ENCODE measurements at places on chromosomes 2 and 18.

- DNase-seq = no peak
Measured at GRCh38 chr2:23776021-23776420, 150.9 kb downstream of the ATAD2B start.

DNA sequence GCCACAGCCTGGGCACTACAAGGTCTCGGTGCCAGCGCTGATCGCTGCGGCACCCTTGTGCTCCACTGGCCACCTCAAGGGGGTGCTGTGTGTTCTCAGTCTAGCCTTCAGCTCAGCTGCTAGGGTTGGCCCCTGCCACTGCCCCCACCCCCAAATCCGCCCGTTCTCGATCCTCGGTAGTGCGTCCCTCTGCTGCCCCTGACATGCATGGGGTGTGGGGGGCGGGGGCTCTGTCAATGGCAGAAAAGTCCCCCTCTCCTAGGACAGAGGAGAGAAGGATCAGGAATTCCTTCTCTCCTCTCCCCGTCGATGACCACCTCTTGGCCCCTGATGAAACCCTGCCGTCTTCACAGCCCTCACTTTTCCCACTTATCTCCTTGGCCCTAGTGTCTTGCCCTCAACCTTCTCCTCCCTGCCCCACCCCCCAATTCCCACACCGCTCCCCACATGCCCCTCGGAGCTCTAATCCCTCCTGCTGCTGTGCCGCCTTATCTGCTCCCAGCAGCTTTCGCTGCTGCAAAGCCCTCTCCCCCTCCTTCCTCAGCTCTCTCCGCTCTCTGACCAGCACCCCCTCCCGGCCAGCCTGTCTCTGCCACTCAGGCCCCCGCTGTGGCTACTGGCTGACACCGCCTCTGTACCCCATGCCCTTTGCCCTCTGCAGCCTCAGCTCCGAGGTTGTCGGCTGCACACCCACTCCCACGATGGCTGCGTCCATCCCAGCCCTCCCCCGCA is 4.3 kb upstream of the ASIC4 start:
- DNase-seq = peak; percentile 30

DNA sequence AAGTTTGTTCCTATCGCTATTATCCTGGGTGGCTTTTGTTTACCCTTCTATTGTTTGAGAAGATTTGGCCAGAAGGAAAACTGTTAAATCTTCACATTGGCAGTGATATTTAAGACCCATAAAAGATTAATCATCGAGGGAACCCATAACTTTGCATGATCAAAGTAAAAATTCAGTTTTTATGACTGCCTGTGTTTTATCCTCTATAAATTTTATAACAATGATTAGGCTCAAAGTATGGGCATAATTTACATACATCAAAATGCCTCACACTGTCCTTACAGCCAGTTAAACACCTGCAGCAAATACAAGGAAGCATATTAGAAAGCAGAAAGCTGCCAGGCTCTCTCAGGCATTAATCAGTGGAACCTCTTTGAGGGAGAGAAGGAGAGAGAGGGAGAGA is 289.1 kb downstream of the ICOS start:
- no peak for DNase-seq

GRCh38 chr2:56109994-56110393 is 73.8 kb upstream of the CCDC85A start:
- DNase-seq = no peak

DNA sequence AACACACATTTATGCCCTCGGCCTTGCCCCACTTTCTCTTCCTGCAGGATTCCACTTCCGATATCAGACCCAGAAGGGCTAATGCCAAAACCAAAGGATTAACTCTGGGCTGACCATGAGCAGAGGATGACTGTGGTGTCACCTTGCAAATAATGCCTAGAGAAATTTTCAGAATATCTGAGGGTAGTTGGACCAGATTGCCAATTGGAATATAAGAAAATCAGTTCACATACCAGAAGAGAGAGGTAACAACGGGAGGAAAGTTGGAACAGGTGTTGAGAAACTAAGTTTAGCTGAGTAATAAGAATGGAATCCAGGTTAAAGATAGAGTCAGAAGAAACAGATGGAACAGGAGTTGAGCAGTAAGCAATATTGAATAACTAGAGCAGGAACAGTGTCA is 232.7 kb upstream of the UBE2E3 start:
- no peak for DNase-seq

DNA sequence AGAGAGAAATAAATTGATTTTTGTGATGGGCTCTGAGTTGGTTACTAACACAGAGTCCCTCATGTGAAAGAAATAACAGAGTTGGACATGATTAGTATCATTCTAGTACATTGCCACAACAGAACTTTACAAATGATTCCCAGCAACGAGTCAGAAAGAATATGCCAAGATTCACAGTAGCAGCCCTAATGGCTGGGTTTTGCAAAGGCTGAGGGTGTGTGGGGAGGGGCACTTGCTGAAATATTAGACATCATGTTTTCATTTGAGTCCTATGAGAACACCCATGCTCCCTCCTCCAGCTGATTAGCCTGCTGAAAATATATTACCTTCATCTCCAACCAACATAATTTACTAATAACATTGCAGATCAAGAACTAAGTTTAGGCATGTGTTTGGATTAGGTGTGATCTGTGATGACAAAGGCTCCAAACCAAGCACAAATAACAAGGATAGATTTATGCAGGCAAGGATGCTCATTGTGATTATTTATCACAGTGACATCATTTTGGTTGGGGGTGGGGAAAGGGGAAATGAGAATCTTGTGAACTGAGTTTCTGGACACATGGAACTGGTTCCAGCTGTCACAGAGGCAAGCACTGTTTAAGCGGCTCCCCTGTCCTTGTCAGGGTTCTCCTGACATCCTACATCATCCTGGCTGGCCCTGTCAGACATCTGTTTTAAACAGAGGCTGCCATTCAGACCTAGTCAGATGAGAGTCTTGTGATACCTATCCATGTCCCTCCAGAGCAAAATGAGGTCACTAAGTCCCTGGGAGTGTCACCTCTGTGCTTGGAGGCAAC is 205.8 kb upstream of the NCKAP5 start:
- no peak for DNase-seq

DNA sequence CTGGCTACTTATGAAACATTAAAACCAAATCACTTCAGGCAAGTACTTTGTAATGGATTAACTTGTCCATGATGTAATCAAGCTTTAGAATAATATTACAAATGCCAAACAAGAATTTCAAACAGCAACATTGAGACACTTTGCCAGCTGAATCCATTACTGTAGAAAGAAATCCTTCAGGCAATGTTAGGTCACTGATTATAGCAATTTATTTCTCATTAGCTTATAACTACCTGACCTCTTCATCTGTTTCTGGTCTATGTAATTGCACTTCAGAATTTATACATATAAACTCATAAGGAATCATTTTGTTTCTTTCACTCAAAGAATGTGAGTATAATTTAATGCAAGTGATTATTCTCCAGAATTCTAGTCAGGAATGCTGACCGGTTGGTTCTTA is 692.6 kb upstream of the TMEFF2 start:
- no peak for DNase-seq

GRCh38 chr2:217618744-217619143 is 384.1 kb downstream of the TNS1 start:
- no peak for DNase-seq

DNA sequence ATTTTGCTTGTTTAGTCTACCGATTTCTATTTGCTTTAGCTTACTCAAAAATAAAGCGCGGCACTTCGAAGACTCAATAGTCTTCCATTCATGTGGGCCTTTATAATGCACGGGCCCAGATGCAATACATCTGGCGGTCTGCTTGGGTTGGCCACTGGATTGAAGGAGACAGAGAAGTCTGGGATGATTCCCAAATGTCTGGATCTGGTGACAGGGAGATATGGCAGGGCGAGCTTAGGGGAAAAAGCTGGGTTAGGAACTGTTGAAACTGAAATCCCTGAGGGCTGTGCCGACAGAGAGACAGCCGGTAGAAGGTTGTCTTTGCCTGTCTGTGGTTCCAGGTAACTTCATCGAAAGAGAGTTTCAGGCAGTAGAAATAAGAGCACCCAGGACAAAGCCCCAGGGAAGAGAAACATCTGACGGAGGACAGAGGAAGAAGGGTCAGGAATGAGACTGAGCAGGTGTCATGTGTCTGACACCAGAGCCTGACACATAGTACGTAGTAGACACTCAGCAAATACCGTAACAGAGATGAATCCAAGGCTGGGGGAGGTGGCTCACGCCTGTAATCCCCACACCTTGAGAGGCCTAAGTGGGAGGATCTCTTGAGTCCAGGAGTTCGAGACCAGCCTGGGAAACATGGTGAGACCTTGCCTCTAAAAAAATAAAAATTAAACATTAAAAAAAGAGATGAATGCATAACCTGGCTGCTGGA is 13.6 kb downstream of the CLUL1 start:
- DNase-seq = no peak

DNA sequence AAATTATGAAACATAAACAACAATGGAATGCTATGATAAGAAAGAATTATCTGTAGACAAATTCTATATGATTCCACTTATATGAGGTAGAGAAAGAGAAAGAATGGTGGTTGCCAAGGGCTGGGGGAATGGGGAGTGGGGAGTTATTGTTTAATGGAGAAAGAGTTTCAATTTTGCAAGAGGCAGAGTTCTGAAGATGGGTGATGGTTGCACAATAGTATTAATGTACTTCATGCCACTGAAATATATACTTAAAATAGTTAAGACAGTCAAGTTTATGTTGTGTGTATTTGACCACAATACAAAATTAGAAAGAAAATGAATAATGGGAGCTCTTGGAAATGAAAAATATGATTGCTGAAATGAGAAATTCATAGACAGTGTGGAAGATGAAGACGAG is 22.6 kb upstream of the FAM117B start:
- no peak for DNase-seq

GRCh38 chr2:4134551-4135550 is 431.5 kb downstream of the DCDC2C start:
- DNase-seq = no peak

DNA sequence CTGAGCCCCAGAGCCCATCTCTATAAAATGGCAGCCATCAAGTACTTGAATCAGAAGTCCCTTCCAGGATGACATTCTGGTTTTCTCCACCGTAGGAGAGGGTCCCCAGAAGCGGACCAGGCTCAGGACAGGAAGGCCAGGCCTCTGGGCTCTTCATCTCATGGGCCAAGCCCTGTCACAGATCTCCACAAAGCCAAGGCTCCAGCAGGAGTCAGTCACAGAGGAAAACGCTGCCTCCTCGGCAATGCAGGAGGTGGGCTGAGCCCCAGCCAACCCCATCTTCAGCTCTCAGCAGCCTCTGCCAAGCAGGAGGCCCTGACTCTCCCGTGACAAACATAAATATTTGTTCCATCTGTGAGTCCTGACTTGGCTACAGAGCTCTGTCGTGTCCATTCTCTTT is 39.4 kb upstream of the GPAT2 start:
- DNase-seq = no peak

DNA sequence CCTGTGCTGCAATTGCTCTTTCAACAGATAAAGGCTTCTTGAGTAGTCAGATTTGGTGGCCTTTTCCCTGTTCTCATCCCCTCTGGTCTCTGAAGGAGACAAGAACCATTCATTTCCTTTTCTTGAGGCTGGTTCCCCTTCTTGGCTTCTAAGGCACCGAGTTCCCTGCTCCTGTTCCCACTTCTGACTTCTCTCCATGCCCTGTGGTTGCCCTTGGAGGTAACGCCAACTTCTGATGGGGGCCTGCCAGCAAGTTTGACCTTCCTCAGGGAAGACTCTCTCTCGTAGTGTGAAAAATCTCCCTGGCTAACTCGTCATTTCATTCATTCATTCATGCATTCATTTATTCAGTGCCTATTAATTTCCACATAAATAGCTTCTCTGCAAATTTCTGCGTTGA is 302.4 kb upstream of the SOX11 start:
- no peak for DNase-seq

DNA sequence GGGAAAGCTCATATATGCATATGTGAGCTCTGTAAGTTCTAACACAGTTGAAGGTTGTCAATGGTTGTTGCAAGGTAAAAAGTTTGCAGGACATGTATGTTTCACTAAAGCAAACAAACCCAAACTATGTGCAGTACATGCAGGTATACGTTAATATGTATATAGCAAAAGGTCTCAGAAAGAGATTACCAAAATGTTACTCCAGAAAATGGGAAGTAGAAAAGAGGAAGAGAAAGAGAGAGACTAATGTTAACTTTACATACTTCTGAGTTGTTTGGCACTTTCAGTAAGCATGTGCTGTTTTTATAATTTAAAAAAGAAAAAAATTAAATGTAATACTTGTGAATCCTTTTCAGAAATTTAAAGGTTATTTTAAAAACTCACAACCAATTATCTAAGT is 32.8 kb upstream of the PEX13 start:
- DNase-seq = no peak

GRCh38 chr2:219442256-219443015 is 7.8 kb downstream of the SPEG start:
- DNase-seq = no peak

DNA sequence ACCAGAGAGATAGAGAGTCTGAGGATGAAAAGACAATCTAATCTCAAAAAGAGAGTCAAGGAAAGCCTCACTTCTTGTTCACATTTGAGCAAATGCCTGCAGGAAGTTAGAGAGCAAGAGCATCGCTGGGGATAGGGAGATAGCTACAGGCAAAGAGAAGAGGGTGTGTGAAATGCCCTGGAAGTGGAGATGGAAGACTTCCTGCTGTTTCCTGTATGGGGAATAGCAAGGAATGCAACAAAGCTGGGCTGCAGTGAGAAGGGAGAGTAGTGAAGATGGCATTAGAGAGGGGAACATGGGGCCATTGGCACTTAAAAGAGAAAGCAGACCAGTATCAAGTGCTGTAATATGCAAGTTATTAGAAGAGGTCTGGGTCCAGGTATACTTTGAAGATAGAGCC is 488.6 kb downstream of the METTL4 start:
- DNase-seq = no peak

Measured in activated effector memory CD4-positive, alpha-beta T cell treated with Interleukin-2 at 50 U/mL for 16 hours (primary cell).